ENCODE measurements at places on chromosomes 3 and 15.

- peak; percentile 40 for DNase-seq
Measured at GRCh38 chr15:85897207-85897894, 102.6 kb upstream of the KLHL25 start.

- no peak for DNase-seq
Measured at GRCh38 chr3:144942093-144942837, 970.6 kb downstream of the DIPK2A start.

GRCh38 chr3:156359368-156359767 lies 195.5 kb downstream of the SSR3 start:
- no peak for DNase-seq

DNA sequence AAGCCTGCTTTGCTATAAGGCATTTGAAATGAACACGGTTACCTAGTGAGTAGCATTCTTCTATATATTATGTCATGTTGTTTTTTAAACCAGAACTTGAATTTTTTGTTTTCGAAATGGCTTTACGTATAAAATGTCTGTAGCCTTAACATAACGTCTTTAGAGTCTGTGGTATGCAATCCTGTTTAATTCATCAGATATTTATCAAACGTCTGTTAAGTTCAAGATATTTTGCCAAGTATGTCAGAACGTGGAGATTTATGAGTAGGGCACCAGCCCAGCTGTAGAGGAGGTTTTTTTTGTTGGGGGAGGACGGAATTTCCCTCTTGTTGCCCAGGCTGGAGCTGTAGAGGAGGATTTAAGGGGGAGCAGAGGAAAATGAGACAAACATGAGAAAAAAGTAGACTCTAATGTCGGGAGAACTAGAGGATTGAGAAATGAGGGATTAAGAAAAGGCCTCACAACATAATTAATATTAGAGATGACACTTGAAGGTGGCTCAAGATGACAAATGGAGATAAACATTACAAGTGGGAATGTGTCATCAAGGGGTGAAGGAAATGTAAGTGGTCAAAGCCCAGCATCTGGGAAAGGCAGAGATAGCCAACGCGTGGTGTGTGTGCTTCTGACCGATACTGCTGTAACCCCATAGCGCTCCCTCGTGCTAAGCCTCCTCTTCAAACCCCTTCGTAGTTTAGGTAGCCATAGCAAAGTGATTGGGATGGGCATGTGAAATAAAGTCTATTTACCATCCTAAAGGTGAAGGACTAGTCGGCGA lies 154.0 kb upstream of the GOLGA6L4 start:
- DNase-seq, result no peak

DNA sequence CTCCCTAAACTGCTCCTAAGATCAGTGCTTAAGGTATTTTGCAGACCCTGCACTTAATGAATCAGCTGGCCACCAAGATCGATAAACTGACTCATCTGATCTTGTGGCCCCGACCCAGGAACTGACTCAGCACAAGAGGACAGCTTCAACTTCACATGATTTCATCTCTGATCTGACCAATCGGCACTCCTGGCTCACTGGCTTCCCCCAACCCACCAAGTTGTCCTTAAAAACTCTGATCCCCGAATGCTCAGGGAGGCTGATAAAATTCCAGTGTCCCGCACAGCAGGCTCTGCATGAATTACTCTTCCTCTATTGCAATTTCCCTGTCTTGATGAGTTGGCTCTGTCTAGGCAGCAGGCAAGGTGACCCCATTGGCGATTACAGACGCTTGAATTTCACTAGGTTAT lies 13.5 kb downstream of the HTR3E start:
- no peak for DNase-seq

DNA sequence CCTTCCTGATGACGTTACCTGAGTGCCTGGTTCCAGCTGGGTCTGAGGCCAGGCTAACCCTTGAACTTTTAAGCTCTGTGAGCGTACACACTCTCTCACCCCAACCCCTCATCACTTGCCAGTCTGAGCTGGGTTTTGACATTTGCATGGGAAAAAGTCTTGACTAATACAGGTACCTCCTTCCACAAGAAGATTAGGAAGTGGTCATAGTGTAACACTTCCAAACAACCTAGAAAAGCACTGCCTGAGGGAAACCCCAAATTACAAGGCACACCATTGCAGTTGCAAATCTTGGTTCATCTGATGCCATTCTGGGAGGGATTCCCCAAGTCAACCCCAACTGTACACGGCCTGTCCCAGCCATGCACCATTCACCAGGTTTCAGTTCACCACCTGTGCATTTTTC lies 499.8 kb downstream of the FOXP1 start:
- DNase-seq, result no peak

DNA sequence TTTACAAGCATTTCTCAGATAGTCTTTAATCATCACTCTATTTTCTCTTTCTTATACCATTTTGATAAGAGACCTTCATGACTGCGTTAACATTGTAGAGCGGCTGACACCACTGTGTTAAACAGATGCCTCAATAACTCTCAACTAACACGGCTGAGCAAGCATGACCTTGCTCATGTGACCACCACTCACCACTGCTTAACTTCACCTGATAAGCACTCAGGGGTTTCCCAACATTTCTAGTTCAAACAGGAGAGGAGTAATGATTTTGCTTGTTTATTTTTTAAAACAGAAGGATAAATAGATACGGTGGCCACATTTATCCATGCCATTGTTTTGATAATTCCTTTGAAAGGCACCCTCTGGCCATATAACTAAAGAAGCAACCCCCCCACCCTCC lies 37.7 kb upstream of the TMEM45A start:
- peak; percentile 23 for DNase-seq

DNA sequence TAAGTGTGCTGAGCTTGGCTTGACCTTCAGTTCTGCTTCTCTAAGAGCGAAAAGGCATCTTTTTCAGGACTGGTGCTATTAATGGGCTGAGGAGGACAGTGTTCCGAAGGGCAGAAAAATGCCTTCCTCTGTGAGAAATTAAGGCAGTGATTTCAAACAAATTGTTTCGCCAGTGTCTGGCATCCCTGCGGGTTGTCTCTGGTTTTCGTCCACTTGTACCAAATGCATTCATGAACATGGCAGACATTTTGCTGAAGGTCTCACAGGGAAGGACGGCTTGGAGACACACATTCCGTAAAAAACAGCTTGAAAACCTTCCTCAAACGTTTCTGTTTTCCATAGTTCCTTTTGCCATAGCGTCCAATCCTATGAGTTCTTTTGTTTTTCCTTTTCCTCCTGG lies 57.1 kb downstream of the CEMIP start:
- no peak for DNase-seq

DNA sequence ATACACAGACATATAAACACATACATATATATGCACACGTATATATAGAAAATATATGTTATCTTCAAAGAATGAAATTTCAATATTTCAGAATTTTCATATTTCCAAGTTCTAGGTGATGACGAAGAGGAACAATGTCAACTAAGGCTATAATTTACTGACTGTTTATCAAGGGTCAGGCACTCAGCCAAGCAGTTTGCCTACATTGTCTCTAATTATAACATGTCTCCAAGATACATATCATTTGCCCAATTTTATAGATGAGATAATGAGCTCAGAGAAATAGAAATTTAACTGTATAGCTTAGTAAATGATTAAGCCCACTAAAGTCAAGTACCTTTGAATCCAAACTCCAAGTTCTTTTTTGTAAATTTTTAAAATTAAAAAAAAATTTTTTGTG lies 99.9 kb upstream of the PLSCR4 start:
- peak; percentile 84 for DNase-seq

DNA sequence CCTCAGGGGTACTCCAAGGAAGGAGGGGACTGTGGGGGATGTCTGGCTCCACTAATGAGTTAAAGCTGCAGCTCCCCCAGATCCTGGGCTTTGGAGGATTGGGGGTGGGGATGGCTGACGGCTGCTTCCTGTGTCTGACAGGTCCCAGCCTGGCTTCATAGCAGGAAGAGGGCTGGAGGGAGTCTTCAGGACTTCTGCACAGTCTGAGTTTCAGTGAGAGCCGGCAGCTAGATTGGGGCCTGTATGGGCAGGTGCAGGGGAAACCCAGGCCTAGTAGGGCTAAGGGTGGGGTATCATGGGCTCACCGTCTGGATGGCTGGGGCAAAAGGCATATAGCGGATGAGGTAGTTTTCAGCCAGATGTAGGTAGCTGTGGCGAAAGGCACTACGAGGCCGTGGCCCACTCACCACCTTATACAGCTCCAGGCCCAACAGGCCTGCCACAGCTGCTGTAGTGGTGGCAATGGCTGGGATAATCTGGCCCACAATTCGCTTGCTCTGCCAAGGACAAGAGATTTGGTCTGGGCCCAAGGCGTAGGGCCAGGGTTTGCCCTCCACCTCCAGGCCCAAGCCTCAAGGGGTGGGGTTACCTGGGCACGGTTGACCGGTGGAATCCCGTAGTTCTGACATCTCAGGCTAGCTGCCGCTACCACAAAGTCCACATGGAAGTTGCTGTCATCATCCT lies 4.5 kb downstream of the INKA1 start:
- no peak for DNase-seq

DNA sequence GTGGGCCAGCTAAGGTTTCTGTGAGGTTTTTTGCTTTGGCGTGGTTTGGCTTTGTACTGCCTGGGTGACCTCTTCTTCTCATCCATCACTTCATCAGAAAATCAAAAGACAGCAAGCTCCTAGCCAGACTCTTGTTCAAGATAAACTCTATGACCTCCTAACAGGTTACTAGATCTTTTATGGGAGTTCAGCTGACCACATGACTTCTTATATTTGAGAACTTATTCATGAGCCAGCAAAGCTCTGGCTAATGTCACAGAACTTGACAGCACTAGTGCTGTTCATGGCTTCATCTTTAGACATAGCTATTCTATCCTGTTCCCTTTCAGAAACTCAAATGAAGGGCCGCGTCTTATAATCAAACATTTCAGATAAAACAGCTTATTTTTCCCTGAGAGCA lies 527.1 kb upstream of the GOLIM4 start:
- no peak for DNase-seq
